Fibroblast of skin of back (primary cell): ENCODE measurements at places on chromosomes 3 and 15.

- peak; percentile 72 for DNase-seq
Measured at GRCh38 chr3:69410301-69410700, 24.4 kb upstream of the FRMD4B start.

DNA sequence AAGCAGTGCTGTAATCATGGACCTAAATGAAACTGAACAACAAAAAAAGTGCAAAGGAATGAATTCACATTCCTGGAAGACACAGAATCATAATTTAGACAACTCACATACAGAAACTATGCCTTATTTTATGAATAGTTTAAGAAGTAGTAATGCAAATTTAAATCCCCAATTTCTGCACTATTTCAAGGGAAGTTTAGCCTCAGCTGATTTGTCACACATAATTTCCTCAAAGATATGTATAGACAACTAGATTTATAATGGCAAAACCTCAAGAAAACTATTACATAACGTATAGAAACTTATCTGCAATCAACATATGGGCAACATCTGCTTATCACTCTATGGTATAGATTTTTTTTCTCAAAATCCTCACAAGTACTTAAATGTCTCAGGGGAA, 7.8 kb upstream of the PTX3 start:
- peak; percentile 39 for DNase-seq

GRCh38 chr3:184619369-184619768, 57.8 kb downstream of the EPHB3 start:
- no peak for DNase-seq

- no peak for DNase-seq
Measured at GRCh38 chr3:139830817-139831216, 104.2 kb upstream of the CLSTN2 start.

- peak; percentile 93 for DNase-seq
Measured at GRCh38 chr3:24156466-24156865, 211.4 kb downstream of the NR1D2 start.
